Fibroblast of skin of right biceps (primary cell): ENCODE measurements at places on chromosomes 11 and 22.

DNA sequence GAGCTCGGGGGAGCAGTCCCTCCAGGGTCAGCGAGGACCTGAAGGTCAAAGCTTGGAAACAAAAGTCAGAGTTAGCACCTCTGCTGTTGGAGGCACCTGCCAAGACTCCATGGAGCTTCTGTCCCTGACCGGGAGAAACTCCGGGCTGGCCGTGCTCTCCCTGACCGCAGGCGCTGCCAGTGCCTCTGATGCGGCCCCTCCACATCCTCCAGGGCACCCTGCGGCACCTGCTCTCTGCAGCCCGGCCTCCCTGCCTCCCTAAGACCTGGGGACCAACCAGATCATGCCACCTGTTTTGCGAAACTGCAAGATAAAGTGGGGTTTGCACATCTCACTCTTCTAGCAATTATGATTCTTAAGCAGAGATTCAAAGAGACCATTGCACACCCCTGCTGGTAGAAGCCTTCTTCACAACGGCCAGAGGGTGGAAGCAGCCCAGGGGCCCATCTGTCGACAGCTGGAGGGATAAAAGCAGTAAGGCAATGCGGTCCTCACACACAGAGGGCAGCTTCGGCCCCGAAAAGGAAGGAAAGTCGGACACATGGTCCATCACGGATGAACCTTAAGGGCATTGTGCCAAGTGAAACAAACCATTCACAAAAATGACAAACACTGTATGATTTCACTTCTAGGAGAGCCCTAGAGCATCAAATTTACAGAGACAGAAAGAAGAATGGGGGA lies 477.1 kb downstream of the BRD1 start:
- no peak for DNase-seq

DNA sequence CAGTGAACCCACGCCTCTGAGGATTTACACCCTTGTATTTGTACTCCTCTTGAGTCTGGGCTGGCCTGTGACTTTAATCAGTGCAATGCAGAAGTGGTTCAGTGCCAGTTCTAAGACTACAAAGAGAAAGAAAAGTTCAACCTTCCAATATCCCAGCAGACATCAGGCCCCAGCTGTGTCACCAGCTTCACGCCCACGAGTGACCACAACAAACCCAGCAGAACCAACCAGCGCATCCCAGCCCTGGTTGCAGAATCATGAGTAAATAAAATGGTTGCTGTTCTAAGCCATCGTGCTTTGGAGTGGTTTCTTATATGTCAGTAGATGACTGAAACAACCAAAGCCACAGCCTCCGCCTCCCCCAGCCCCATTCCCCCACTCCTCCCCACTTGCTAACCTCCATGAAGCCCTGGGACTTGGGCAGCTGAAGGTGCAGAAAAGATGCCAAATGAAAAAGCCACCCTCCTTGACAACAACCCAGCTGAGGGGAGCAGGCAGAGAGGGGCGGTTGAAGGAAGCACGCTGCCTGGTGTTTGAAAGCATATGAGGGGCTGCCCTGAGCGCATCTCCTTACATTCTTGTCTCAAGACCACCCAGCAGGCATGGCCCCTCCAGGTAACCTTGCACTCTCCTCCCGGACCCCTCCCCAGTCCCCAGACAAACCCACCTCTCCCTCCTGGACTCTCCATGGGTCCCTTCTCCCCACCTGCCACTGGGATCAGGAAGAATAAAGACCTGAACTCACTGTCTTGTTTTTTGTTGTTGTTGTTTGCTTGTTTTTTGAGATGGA lies 20.9 kb downstream of the TSKU start:
- DNase-seq = no peak

- DNase-seq = peak; percentile 11
Observed at GRCh38 chr22:45358127-45358526, 48.4 kb downstream of the FAM118A start.

- DNase-seq = no peak
Observed at GRCh38 chr11:61281581-61282250, 13.4 kb downstream of the VWCE start.

- no peak for DNase-seq
Observed at GRCh38 chr11:97202613-97203292, 812.9 kb downstream of the JRKL start.

DNA sequence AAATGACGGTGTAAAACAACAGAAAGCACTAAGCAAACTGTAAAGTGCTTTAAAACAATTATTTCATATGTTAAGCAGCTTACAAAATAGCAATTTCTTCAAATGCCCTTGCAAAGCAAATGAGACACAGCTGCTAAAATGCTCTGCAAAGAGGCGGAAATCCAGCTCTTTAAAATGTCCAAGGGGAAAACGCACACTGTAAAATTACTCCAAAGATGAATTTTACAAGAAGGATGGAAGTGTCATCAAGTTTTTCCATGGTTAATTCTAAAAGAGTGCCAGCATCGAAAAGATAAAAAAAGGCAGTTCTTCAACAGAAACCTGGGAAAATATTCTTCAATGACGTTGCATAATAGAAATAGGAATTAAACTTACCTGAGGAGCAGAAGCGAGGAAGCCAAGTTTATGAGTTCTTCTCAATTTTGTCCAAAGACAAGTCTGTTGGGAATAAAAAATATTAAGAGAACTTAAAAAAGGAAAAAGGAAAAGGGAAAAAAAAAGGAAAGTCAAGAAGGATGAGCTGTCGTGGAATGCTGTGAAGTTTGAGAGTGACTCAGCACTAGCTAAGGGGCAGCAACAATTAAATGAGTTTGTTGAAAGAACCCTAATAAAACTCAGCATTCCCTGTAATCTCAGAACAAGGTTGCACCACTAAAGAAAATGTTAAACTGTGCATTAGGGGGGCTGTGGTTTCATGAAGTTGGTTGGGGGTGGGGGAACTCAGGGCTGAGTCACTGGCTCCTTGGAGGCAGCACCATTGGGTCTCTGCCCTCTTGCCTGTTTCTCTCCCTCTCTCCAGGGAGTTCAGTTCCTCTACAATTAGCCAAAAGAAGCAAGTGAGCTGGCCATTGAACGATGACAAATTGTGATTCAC lies 64.2 kb upstream of the BLID start:
- peak; percentile 100 for DNase-seq

- DNase-seq = no peak
Observed at GRCh38 chr11:74777038-74777437, 28.4 kb downstream of the RNF169 start.

DNA sequence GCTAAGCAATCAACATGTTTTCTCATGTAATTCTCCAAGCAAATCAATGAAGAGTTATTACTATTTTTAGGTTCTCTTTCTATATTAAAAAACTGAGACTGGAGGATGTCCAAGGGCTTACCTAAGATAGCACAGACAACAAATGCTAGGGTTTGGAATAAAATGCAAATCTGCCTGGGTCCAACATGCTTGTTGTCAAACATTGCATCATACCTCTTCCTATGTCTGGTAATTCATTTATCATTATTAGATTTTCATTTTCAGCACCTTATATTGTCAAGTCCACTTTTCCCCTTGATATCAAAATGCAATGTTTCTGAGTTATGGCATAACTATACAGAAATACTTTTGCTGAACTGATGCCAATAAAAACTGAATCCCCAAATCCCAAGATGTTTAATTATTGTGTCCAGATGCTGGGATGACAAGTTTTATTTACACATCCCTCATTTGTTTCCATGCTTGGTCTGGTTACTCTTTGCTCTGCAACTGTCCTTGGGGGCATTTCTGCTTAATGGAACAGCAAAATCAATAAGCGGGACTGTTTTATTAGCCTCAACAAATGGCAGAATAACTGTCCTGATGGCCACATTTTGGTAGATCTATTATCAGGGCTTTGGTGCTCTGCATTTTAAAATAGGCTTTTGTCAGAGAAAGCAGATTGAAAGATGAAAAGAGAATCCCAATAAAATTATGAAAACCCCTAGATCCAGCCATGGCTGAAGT lies 86.0 kb downstream of the C11orf87 start:
- DNase-seq = peak; percentile 22

DNA sequence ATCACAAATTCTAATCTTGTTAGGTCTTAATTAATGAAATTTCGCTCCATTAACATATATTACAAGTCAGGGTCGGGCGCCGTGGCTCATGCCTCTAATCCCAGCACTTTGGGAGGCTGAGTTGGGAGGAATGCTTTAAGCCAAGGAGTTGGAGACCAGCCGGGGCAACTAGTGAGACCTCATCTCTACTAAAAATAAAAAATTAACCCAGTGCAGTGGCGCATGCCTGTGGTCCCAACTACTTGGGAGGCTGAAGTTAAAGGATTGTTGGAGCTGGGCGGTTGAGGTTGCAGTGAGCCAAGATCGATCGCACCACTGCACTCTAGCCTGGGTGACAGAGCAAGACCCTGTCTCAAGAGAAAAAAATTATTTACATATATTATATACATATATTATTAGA lies 1.9 kb downstream of the TMA7B start:
- DNase-seq = peak; percentile 41

- DNase-seq = no peak
Observed at GRCh38 chr11:125211948-125212340, 47.4 kb downstream of the PKNOX2 start.

GRCh38 chr11:109856928-109857327 lies 236.3 kb upstream of the ZC3H12C start:
- DNase-seq = peak; percentile 45

- no peak for DNase-seq
Observed at GRCh38 chr11:17738151-17738973, 3.8 kb downstream of the KCNC1 start.

GRCh38 chr11:127249576-127249975 lies 249.0 kb upstream of the KIRREL3 start:
- DNase-seq = no peak

- no peak for DNase-seq
Observed at GRCh38 chr22:22818861-22819855, 68.5 kb upstream of the IGLL5 start.

- DNase-seq = peak; percentile 94
Observed at GRCh38 chr11:69013009-69013951, at the start of gene MRGPRF. Gene MRGPRF (minus strand): TSS chr11:69013246. CDS start chr11:69009901, 3,345 bp downstream.

- no peak for DNase-seq
Observed at GRCh38 chr11:55658031-55658573, 3.9 kb upstream of the OR4C6 start.

GRCh38 chr22:47159592-47159991 lies 397.1 kb downstream of the TBC1D22A start:
- no peak for DNase-seq

GRCh38 chr11:91081440-91082043 lies 858.7 kb upstream of the CHORDC1 start:
- DNase-seq = peak; percentile 84

- DNase-seq = no peak
Observed at GRCh38 chr11:43582863-43583462, 97.6 kb upstream of the HSD17B12 start.

GRCh38 chr22:19463008-19463407 lies 15.5 kb upstream of the C22orf39 start:
- DNase-seq = no peak

- peak; percentile 57 for DNase-seq
Observed at GRCh38 chr22:35539910-35540594, 579 bp upstream of the RASD2 start.

DNA sequence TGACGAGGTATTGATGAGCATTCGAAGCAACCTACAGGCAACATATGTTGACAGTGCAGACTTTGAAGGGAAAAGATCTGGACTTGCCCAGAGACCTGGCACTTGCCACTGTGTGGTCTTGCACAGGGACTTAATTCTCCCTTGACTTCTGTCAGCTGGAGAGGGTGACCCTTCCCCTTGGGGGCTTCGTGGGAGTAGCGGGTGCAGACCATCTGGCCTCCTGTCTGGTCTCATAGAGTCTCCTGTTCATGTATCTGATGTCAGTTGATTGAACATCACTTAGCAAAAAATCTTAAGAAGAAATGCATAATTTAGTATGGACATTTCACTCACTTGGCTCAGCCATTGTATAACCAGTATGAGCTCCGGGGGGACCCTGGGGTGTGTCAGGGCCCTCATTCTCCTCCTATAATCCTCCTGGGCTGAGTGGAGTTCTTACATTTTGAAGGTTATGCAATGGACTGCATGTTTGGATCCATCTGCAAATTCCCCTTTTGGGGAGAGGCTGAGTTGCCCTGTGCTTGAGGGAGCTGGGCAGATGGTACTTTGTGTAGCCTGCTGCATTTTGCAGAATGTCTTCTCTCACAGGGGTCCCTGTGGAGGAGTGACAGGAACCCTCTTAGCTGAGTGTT lies 13.0 kb downstream of the BCR start:
- DNase-seq = no peak

GRCh38 chr11:66987158-66987620 lies 12.1 kb downstream of the C11orf86 start:
- DNase-seq = no peak

- peak; percentile 53 for DNase-seq
Observed at GRCh38 chr11:57763568-57763967, 2.0 kb downstream of the CTNND1 start.

- DNase-seq = no peak
Observed at GRCh38 chr22:20548806-20549205, 41.4 kb downstream of the MED15 start.

DNA sequence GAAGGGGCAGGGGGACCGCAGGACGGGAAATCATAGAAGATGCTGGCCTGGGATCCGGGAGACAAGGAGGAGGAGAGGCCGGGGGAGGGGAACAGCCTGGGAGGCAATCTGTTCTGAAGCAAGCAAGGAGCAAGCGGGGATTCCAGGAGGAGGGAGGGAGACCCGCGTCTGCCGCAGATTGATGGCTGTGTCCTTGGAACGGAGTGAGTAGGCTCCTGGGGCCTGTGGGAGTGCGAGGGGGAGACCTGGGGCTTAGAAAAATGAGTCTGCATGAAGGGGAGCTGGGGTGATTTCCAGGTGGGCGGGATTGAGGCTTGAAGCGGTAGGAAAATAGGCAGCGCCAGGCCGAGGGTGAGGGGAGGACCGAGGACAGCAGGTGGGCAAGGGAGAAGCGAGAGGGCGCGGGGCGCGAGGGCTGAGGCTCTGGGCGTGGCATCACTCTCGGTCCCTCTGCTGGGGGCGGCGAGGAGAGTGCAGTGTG lies 1.6 kb upstream of the LRRC55 start:
- no peak for DNase-seq

GRCh38 chr22:32286290-32286840 lies 31.2 kb upstream of the SLC5A4 start:
- no peak for DNase-seq

DNA sequence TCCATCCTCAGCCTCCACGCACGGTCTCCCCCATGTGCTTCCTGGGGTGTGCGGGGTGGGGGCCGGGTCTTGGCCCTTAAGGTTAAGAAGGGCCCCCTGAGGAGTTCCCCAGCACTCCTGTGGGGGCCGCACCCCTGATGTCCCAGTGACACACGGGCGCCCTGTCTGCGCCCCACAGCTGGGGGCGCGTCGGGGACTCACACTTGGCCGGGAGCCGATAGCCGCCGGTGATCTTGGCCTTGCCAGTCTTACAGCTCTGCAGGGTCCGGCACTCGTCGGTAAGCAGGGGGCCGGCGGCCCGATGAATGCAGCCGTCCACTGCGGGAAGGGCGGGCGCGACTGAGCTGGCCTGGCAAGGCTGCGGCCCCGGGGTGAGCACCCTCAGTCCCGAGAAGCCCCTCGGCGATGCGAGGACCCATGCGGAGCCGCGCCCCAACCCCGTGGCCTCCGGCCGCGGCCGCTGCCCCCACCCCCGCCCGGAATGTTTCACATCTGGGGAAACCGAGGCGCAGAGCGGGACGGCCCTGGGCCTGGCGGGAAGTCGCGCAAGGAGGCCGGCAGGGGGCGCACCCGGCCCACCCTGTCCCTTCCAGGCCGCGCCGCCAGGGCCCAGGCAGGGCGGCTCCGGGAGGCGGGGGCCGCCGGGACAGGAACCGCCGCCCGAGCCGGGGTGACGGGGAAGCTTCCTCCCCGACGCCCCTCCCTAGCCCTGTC lies 13.9 kb downstream of the OTUB1 start:
- peak; percentile 77 for DNase-seq
